ENCODE measurements at places on chromosomes 2 and 18.

DNA sequence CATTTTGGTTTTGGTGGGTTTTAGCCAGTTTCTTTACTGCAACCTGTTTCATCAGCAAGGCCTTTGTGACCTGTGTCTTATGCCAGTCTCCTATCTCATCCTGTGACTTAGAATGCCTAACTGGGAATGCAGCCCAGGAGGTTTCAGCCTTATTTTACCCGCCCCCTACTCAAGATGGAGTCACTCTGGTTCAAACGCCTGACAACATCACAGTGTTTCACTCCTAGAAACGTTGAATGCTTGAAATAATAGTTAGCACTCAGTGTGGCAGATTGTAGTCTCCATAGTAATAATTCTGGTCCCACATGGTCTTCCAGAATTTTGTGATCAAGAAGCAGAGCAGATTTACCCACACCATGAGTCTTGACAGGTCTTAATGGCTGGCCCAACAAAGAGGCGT is 159.0 kb upstream of the TRIB2 start:
- no peak for DNase-seq

DNA sequence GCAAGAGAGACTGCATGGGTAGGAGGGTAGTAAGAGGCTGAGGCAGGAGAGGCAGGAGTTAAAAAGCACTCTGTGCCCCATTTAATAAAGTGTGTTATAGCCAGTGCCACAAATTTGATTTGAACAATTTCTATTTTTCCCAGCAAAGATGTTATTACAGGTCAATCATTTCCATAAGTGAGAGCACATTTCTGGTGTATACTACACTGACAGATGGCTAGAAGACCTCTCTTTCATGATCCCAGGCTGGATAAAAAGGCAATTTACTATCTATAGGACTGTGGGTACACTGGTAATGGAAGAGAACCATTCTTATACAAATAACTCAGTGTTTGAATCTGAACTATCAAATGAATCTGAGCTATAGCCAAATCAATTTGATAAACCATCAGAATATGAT is 176.2 kb downstream of the FSHR start:
- no peak for DNase-seq

DNA sequence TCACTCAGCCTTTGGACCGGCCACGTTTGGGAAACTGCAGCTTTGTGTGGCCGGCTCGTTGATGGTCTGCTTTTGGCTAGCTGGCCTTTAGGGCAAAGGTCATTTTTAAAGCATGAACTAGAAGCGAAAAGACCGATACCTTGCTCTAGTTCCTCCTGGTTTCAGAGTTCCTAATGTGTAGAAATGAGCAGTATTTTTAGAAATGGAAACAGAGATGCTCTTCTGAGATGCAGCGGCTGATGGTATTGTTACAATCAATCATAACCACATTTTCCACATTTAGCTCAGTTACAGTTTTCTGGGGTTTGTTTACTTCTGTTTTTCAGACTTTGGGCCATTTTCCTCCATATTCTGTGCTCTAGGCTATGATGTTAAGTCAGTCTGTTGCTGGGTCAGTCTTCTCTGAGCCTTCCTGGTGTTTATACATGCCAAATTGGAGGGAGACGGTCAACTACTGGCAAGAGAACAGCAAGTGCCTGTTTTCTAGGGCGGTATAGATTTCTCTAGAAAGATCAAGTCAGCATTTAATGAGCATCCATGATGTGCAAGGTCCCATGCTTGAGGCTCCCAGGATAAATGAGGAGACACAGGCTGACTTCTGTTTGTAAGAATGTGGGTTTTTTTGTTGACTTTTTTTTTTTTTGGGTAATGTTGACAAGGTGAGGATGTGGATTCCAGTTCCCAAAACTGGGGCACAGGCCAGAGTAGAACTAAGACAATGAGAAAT is 28.0 kb downstream of the RNF144A start:
- DNase-seq, result no peak

DNA sequence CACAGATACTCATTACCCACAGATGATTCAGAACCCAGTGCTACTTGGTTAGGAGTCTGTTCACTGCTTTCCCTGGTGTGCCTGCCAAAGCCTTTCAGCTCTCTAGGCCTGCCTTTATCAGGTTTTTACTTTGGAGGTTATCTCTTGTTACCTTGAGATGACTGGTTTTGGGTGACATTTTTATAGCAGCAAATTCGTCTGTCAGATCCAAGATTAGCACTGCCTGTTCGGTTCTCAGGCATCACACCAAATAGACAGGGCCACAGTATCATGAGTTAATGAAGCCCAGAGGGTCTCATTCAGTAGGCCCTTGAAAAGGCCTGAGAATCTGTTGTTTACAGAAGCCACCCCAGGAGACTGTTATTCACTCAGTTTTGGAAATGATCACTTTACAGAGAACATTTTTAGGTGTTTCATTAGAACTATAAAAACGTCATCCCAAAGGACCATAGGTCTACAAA is 121.2 kb downstream of the OSBPL6 start:
- DNase-seq, result no peak

- no peak for DNase-seq
Measured at GRCh38 chr2:210227290-210228088, 2.2 kb upstream of the ACADL start.

DNA sequence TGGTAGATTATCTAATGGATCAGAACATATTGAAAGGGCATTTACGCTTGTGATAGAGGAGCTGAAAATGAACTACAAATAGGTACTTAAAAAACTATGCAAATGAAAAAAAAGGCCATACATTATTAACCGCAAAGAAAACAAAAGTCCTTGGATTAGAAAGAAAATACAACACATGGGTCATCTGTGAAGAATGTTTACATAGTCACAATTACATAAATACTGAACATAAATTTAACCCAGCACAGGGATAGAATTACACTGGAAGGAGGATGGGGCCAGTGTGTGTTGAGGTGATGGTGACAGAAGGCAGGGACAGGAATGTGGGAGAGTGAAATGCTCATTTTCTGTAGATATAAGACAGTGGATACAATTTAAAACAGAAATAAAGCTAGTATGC is 6.6 kb downstream of the NTSR2 start:
- no peak for DNase-seq

GRCh38 chr2:27126252-27126710 is 2.7 kb downstream of the ABHD1 start:
- no peak for DNase-seq

GRCh38 chr2:226860087-226860486 is 24.2 kb downstream of the RHBDD1 start:
- no peak for DNase-seq

GRCh38 chr2:143435131-143435530 is 305.9 kb downstream of the ARHGAP15 start:
- DNase-seq, result no peak

DNA sequence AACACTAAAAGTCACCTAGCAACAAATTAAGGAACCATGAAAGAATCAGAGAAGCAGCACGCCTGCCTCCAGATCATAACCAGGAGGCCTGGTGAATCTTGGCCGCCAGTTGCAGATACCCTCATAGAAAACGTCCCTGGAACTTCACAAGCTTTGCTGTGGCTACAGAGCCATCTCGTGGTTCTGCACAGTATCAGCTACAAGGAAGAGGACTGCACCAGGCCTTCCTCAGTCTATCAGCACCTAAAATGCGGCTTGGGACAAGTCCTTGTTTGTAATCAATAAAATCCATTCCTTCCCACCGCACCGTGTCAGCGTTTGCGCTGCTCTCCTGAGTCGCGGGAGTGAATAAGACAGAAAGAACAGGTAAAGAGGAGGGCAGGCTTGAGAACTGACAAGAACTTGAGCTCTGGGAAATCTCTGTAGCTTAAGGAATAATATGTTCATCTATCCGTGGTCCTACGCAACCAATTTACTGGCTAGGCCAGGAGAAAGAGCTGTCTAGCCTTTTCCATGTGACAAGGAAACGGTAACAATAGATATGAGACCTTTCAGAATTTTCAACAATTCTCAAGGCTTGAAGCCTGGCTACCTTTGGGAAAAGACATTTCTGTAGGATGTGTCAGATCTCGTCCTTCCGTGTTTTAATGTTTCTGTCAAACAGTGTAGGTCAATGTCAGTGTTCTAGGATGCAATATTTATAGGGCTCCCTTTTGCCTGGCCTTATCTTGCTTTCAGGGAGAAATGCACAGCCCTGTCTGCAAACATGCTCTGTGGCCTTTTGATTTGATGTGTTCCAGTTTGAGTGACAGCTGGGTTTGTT is 128.5 kb upstream of the RAB12 start:
- DNase-seq, result no peak

GRCh38 chr2:3914241-3914640 is 210.9 kb downstream of the DCDC2C start:
- DNase-seq, result no peak

- no peak for DNase-seq
Measured at GRCh38 chr2:35548171-35548570, 807.4 kb upstream of the CRIM1 start.

DNA sequence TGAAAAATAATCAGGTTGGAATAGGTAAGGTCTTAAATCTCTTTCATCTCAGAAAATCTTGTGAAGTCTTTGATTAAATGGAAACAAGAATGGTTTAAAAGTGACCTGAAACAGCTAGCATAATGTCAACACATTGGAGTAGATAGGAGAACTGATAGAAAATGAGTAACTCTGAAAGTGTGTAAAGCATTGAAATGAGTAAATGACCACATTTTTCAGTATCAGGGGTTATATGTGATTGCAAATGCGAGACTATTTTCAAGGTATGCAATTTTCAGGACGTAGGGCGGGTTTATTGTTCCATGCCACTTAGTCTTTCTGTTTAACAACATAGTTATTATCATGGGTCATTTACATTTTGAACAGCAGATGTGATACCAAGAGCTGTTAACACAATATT is 1383.2 kb downstream of the LRP1B start:
- DNase-seq, result no peak

DNA sequence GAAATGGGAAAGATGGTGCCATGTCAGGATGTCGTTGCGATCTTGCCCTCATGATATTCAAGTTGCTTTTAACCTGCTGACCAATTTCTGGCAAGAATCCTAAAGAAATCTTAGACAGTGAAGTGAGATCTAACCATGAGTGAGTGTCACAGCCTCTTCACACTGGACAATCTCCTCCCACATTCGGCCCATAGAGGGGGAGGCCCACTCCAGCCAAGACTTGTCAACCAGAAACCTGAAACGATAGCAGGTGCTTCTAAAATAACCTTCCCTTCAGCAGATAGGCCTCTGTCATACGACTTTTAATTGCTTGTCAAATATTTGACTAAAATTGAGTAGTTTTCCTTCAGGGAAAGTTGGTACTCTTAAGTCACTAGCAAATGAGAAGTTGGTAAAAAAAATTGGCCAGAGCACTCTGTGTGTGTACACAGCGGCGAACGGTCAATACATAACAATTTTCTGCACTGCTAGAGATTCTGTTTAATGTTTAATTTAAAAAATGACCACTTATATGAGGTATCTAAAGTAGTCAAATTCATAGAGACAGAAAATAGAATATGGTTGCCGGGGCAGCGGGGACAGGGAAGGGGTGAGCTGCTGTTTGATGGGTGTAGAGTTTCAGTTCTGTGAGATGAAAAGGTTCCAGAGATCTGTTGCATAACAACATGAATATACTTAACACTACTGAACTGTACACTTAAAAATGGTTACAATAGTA is 110.2 kb downstream of the VAPA start:
- peak; percentile 58 for DNase-seq

GRCh38 chr2:107462181-107462580 is 364.5 kb upstream of the RGPD4 start:
- no peak for DNase-seq

DNA sequence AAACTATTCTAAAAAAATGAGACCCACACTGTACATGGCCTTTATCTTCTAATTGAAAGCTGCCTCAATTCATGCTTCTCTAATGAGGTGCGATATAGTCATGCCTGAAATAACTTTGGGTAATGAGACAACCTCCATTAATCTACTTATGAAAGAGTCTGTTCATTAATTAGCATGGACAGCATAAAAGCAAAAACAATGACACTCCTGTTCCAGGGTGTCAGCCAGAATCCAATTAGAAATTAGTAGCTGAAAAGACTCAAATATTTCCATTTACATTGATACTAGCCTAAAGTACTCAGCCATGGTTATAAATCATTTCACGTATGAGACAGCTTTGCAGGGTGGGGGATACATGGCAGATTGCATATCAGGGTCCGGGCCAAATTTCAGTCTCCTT is 288.7 kb downstream of the AKAIN1 start:
- DNase-seq, result no peak

- peak; percentile 24 for DNase-seq
Measured at GRCh38 chr2:238061315-238062202, 758 bp downstream of the SCLY start.

GRCh38 chr2:603869-604268 is 73.3 kb downstream of the TMEM18 start:
- DNase-seq, result no peak

- no peak for DNase-seq
Measured at GRCh38 chr2:104766683-104767082, 87.2 kb upstream of the POU3F3 start.

GRCh38 chr2:110853516-110853915 is 121.1 kb downstream of the ACOXL start:
- peak; percentile 2 for DNase-seq

GRCh38 chr18:48828691-48829442 is 121.9 kb downstream of the SMAD7 start:
- DNase-seq, result no peak

DNA sequence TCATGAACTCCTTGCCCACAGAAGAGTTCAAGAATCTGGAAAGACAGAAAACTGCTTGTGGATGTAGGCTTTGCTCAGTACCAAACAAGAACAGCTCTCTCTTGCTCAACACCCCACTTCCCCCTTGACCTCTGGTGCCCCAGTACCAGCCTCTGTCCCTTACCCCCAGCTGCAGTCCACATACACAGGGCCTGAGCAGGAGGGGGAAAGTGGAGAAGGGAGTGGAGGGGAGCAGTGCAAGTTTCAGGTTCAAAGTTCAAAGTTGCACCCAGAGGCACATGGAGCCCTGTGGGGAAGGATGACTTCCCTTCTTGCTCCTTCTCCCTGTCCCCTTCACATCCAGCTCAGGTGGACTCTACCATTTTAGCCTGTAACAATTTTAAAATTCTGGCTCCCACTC is 61.1 kb upstream of the LPIN2 start:
- no peak for DNase-seq

DNA sequence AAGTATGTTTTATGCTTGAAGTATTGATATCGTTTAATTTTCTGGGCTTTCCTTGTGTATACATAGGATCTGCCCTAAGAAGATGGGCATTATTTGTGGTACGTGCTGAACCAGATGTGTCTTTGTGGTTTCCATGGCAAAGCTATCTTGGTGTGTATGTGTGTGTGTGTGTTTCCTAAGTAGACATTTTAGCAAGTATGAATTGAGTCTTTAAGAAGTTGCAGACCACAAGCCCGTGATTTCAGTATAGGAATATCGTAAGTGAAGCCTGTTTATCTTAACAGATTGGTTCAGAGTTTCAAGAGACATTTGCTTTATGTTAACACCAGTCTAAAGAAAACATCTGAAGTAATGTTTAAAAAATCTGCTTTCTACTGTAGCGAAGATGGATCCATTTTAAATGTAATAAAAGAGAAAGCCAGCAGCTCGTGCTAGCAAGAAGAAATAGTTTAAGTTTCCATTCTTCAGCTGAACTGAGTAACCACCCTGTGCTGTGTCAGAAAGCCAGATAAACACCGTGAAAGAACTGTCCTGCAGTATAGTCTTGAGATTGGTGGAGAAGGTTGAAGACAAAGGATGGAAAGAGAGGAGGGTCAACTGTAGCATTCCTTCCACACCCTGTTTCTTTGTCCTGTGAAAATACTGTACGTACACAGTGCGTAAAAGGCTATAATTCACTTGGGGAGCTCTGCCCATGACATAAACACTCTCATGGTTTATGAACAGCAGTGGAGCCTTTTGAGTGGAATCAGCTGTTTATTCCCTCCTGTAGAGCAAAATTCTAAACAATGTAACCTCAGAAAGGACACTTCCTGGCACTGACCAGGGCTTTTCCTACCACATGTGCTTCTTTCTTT is 91.9 kb upstream of the FOSL2 start:
- peak; percentile 36 for DNase-seq

All from DMS153 (cell line).